NCI-H510A (cell line): ENCODE measurements at places on chromosomes 11 and 22.

GRCh38 chr11:121611242-121611641 lies 158.5 kb upstream of the SORL1-AS1 start:
- DNase-seq = no peak

DNA sequence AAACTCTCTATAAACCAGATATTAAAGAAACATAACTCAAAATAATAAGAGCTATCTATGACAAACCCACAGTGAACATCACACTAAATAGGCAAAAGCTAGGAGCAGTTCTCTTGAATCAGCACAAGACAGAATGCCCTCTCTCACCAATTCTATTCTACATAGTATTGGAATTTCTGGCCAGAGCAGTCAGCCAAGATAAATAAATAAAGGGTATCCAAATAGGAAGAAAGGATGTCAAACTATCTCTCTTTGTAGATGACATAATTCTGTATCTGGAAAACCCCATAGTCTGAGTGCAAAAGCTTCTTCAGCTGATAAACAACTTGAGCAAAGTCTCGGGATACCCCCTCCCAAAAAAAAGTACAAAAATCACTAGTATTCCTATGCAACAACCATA lies 359.8 kb downstream of the LRRC4C start:
- no peak for DNase-seq

DNA sequence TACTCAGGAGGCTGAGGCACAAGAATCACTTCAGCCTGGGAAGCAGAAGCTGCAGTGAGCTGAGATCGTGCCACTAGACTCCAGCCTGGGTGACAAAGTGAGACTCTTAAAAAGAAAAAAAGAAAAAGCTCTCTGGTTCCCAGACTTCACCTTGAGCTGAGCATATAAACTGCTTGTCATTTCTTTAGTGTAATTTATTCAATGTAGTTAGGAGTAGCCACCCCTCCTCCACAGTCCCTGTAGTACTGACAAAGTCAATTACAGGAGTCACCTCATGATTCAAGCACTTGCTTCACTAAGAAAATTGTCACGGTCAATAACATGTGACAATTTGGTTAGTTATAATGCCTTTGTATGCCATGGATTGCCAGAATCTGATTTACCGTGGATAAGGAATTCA lies 7.2 kb downstream of the OR4D10 start:
- DNase-seq = no peak

GRCh38 chr11:60767388-60767811 lies 10.7 kb downstream of the MS4A15 start:
- no peak for DNase-seq
